ENCODE measurements at places on chromosomes 5 and 9. TPM values are rescaled to one million over a fixed set of nuclear protein-coding genes. Genes with fewer than 3 reads are reported as not detected.
A peak's percentile ranks its signal among the peaks of the same experiment; 100 is the strongest.

Gene FOXD4L6
- 0.21 TPM for total RNA-seq

Gene FBXL7
- total RNA-seq: 15.4 TPM

Gene TMEM174
- total RNA-seq: not detected

- DNase-seq: no peak
- no peaks in the 10 kb centered on the region for H3K4me1 ChIP-seq
- H3K27ac ChIP-seq: no peak overlapping the region
- H3K36me3 ChIP-seq: peaks cover 10% of the 10 kb centered on the region
- no peak overlapping the region for H3K4me3 ChIP-seq
Measured at GRCh38 chr9:134051319-134051718, 16.5 kb downstream of the BRD3 start.

GRCh38 chr5:24642022-24642421 lies 2.8 kb downstream of the CDH10 start:
- no peak overlapping the region for H3K27ac ChIP-seq
- H3K4me1 ChIP-seq: peaks cover 10% of the 10 kb centered on the region
- no peaks in the 10 kb centered on the region for H3K36me3 ChIP-seq
- peak; percentile 53 for DNase-seq
